ENCODE measurements at places on chromosomes 12 and 14.

DNA sequence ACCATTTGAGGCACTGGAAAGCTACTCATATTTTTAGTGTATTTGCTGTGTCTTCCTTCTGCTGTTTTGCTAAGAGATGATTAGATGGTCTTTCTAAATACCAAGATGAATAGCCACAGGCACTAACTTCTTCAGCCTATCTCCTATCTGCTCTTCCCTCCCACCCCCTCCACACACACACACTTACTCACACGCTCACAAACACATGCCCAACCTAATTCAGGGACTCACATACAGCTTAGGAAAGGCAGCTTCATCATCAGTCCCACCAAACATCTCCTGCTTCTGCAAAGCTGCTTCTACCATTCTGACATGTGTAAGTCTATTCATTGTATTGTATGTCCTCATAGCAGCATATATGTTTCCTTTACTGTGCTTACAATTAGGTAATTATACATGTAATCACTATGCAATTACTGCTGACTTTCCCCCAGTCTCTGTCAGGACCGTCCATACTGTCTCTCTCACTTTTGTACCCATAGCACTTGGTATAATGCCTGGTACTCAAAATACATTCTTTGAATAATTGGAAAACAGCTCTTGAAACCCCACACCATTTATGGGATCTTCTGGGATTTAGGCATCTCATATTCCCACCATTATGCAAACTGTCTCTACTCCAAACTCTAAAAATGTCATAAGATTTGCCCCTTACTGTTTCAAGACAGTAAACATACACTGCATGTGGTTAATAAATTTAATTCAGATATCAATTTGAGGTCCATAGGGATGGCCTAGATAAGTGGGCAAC is 83.3 kb upstream of the HIF1A start:
- no peak for DNase-seq

DNA sequence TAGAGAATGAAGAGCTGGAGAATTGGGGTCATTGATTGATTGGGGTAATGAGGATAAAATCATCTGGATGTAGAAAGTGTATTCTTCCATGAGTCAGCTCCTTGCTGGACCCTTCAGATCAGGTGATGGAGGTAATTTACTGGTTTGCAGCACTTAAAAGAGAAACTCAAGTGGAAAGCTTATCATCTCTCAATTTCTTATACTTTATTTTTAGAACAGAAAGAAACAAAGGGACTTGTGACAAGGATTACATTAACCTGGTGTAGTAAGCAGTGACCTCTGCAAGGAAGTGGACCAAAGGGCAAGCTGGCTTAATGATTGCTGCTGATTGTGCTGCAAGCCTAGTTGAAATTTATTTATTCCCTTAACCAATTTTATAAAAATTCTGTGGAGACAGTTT is 405.0 kb downstream of the TRHDE start:
- no peak for DNase-seq

GRCh38 chr14:63273717-63274655 is 44.7 kb downstream of the GPHB5 start:
- DNase-seq: no peak

- DNase-seq: no peak
These were observed 60.1 kb downstream of the R3HDM2 start for GRCh38 chr12:57370696-57371095.

DNA sequence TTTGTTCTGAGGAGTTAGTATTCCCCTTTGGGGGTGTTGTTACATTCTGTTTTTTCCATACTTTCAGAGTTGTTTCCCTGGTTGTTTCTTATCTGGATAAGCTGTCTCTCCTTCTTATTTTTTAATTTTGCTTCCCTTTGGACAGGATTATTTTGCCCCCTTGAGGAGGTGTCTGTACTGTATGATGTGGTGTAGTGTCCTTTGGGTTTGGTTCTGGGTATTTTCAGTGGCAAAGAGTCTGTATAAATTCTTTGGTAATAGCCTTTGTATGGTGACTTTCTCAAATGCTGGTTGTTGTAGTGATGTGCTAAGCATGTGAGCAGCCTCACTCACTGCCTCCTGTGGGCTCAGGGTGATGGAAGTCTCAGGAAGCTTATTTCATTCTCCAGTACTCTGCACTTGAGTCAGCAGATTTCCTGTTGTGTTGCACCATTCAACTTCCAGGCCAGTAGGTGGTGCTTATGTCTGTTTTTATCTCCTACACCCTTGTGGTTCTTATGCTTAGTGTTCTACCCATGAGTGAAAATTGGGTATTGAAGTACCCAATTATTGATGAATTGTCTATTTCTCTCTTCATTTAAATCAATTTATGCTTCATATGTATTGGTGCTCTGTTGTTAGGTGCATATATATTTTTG is 103.3 kb upstream of the PMCH start:
- peak; percentile 33 for DNase-seq

GRCh38 chr14:93099196-93099595 is 16.5 kb downstream of the ITPK1 start:
- DNase-seq: no peak

GRCh38 chr12:89160716-89161123 is 191.6 kb downstream of the DUSP6 start:
- DNase-seq: no peak

DNA sequence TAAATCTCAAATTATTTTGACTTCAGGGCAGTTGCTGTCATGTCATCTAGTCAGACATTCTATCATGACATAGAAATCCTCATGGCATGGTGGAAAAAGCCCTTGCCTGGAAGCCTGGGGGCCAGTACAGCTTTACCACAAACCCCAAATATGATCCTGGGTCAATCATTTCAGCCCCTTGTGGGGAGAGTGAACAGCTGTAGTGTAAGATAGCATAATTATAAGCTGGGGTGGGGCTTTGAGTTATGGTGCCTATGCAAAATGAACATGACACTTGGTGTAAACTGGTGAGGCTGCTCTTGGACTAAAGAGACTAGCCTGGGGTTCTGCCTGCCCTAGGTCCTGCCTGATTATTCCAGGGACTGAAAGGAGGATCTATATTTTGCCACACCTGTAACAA is 207.7 kb upstream of the DDHD1 start:
- DNase-seq: no peak

GRCh38 chr14:60094306-60094897 is 2.7 kb downstream of the PCNX4 start:
- peak; percentile 36 for DNase-seq

All from natural killer cell (primary cell).